ACHN (cell line): ENCODE measurements at places on chromosomes 5 and 9.

- DNase-seq, result no peak
Measured at GRCh38 chr5:125584140-125584520, 837.7 kb upstream of the ZNF608 start.

DNA sequence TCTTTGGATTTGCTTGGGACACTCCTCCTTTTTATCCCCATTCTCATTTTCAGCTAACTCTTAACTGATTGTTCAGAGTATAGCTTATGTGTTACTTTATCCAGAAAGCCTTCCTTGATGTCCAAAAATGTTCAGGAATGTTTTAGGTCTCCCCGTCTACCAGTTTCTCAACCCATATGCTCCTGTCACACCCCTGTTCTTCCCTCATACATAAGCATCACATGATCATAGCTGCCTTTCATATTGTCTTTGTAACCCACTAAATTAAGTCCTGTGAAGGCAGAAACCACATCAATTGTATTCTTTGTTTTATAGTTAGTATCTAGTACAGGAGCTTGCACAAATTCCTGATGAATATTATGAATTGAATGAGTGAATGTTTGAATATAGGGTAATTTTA, 321.9 kb upstream of the ACTBL2 start:
- DNase-seq, result no peak

DNA sequence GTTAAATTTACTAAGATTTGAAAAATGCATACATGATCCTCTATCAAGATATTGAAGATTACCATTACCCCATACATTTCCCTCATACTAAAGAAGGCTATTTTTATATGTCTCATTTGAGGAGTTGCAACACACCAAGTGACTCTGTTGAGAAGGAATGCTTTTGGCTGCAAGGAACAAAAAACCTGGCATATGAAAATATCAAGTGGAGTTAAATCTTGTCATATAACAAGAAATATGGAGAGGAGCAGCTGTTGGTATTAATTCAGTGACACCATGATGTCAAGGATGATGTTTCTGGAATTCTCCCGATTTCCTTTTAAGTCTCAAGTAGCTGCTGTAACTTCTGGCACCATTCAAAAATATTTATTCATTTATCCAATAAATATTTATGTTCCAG, 193.8 kb downstream of the CSNK1G3 start:
- no peak for DNase-seq

GRCh38 chr9:101706261-101706798, 32.1 kb downstream of the GRIN3A start:
- DNase-seq, result no peak

DNA sequence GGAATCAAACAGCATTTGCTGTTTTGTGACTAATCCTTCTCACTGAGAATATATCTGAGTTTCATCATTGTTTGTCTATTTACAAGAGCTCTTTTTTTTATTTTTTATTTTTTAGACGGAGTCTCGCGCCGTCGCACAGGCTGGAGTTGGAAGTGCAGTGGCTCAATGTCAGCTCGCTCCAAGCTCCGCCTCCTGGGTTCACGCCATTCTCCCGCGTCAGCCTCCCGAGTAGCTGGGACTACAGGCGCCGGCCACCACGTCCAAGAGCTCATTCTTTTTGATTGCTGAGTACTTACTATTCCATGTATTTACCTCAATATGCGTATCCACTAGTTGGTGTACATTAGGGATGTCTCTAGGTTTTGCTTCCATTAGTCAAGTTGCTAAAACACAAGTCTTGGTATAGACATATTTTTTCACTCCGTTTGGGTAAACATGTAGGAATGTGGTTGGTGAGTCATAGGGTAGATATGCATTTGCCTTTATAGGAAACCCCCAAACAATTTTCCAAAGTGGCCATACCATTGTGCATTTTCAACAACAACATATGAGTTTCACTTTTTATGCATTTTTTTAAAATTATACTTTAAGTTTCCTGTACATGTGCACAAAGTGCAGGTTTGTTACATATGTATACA, 1005.0 kb upstream of the CDH10 start:
- DNase-seq, result no peak

GRCh38 chr9:81244631-81245030, 444.7 kb downstream of the TLE1 start:
- no peak for DNase-seq

GRCh38 chr9:13770956-13771355, 491.5 kb upstream of the MPDZ start:
- DNase-seq, result no peak

DNA sequence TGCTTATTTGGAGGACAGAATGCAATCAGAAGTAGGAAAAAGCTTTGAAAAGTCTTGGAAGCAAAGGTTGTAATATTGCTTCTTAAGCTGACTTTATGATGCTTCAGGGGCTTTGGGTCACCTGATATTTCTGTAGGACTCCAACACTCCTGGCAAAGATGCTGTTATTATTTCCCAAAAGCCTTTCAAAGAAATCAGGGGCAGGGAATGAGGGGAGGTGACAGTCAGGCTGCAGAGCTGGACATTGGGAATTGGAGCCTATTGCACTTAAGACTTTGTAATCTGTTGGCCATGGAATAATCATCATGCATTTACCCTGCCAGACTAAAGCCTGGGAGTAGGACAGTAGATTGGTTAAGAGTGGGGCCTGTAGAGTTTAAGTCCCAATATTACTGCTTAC, 168.3 kb upstream of the IL12B start:
- DNase-seq, result no peak

- DNase-seq, result no peak
Measured at GRCh38 chr5:53378590-53379247, 101.7 kb upstream of the FST start.

- DNase-seq, result no peak
Measured at GRCh38 chr9:111414406-111414805, 69.8 kb downstream of the ECPAS start.

- no peak for DNase-seq
Measured at GRCh38 chr5:74243634-74244033, 396.9 kb downstream of the ENC1 start.

DNA sequence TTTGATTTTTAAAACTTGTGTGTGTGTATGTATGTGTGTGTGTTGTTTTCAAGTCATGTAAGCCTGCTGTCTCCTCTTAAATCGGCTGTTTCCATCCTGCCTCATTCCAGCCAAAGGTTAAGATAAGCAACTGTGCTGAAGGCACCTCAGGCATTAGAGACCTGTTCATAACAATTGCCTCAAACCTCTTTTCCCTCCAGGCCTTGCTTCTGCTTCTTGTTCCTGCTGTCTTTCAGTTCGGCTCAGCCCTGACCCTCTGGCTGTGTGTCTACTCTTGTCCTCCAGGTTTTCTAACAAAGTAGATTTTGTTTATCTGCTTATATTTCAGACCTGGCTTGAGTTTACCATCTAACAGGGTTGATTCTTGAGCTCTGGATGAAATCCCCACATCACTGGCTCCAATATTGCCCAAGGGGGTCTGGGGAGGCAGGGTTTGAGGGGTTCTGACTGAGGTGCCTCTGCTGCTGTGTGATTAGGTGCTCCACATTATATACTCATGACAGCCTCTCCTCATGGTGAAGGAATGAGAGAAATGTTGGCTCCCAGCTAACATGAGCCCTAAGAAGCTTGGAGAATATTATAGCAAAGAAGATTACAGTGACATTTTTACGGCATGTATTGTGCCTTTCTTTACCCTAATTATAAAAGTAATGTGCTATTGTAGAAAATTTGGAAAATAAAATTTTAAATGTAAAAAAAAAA, 229.7 kb upstream of the PIK3R1 start:
- no peak for DNase-seq

DNA sequence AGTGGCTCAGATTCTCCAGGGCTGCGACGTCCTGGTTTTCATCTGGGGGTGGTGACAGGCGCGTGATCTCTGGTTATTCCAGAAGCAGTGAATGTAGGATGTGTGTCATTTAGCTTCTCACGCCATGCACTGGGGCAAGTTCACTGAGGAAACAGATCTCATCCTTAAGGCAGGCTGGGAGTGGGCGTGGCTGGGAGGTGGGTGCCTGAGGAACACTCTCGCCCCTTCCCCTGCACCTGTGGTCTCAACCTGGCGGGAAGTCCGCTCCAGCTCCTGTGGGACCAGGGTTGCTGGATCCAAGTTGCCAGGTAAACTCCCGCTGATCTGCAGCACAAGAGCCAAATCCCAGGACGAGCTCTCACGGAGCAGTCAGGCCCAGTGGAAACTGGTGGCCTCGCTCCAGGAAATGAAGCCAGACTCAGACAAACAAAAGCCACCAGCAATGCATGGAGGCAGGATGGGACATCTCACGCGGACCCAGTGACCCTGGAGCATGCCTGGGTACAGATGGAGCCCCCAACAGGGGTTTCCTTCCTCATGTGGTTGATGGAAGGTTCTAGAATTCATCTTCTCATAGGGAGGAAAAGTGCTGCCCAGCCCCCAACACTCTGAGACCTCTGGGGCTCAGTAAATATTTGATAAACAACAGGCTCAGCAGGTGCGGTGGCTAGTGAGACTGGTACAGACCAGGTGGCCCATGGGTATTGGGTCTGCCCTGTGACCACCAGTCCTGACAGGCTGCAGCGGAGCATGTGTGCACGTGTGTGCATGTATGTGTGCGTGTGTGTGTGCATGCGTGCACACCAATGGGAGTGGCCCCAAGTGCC, 16.3 kb upstream of the SLC12A7 start:
- no peak for DNase-seq

GRCh38 chr5:73266925-73267765, 94.2 kb downstream of the TMEM174 start:
- no peak for DNase-seq

- DNase-seq, result no peak
Measured at GRCh38 chr9:135909371-135909770, 2.0 kb upstream of the CAMSAP1 start.

DNA sequence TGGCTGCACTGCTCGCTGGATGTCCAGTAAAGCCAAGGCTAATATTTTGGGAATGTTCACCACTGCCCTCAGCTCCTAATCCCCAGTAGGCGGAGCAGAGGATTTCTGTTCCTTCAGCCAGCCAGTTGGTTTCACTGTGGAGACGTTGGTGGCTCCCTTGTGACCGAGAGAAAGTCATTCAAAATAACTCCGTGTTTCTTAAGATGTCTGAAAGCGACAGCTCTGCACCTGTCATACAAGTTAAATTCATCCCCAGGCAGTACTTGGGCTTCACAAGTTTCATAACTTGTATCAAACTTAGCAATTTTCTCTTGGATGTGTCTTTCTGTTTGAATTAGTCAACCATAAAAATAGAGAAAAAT, 382 bp upstream of the CDKN2B start:
- DNase-seq, result no peak

GRCh38 chr5:162323466-162323865, 255.9 kb downstream of the GABRG2 start:
- no peak for DNase-seq

DNA sequence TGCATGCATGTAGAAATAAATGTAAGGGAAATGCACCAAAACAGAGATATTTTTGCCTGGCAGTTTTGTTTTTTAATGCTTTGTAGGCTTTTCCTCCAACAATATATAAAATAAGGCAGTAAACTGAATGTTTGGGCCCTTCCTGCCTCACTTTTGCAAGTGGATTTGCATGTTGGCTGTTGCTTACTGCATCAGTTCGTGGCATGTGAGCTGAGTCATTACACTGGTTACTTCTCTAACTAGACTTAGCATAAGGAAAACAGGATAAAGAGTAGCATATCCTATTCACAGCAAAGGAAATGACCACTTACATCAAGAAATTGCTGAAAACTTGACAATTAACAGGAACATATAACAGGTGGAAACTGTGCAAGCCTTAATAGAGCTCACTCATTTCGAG, 113.4 kb downstream of the TLE1 start:
- DNase-seq, result no peak

DNA sequence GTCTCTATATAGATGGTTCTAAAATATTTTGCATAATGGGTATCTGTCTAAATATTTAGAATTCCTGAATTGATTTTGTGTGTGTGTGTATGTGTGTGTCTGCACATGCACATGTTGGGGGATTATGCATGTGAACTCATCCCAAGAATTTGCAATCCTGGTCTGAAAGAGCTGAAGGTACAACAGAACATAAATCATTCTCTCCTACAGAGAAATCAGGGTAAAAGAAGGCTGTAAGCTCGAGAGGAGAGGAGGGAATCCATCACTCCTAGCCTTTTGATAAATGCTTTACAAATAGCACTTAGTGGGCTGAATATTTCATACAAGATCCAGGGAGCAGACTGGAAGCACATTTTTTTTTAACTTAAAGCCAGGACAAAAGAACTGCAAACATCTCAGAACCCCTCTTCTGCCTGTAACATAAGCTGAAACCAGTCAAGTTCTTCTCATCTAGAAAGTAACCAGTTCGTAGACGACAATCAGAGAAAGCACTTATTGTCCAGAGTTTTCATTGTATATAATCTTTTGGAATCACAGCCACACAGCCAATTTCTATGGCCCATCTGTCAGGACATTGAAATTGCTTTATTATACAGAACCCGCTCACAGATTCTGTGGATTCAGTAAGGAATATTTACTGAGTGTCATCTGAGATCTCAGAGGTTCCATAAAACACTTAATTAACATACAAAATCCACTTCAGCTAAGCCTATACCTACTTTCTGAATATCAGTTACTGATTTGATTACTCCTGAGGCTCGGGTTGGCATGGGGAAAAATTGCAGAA, 541.4 kb upstream of the ZNF462 start:
- no peak for DNase-seq

DNA sequence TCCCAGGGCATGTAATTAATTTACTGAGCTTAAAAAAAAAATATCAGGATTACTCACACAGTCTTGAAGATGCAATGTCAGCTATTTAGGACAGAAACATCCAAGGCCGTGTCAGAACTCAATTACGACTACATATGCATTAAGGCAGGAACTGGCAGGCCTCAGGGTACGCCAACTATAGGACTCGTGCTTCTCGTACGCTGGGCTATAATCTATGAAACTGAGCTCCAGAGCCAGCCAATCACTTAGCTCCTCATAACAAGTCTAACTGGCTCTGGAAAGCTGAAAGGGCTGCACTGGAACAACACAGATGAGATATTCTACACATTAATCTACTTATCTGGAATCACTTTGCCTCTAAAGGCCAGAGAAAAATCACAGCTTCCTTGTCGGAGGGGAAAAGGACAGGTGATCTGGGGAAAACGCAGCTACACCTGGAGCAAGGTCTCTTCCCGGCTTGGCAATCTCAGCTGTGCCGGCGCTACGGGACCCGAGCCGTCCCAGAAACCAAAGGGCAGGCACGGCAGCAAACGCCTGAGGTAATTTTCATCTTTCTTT, 212.0 kb downstream of the DEPDC1B start:
- DNase-seq, result no peak

- DNase-seq, result no peak
Measured at GRCh38 chr5:79333852-79334557, 98.1 kb downstream of the JMY start.
